Lower leg skin (tissue), 4 donors: ENCODE measurements at places on chromosomes 4 and X.
A peak's percentile ranks its signal among the peaks of the same experiment; 100 is the strongest.

GRCh38 chr4:76435528-76436319 lies 695 bp downstream of the SHROOM3 start:
- DNase-seq, result no peak

- peak; percentile 39 for DNase-seq
Observed at GRCh38 chrX:108312957-108313356, 125.3 kb downstream of the COL4A6 start.

- DNase-seq, result no peak
Observed at GRCh38 chr4:6242271-6243029, 27.2 kb upstream of the WFS1 start.

DNA sequence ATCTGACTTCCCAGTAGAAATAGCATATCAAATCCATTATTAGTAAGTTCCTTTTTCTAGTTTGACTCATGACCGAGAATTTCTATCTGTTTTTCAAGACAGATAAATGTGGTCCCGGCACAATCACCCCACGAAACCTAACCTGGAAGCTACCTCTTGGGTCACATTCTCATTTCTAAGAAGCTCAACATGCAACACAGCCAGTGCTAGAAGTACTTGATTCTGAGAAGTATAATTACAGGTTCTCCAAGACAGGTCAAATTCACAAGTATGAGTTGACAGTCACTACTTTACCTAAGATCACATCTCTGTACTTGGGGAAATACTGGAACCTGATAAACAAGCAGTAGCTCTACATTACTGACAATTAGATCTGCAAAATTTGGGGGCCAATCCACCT lies 54.0 kb upstream of the PLAC1 start:
- no peak for DNase-seq

DNA sequence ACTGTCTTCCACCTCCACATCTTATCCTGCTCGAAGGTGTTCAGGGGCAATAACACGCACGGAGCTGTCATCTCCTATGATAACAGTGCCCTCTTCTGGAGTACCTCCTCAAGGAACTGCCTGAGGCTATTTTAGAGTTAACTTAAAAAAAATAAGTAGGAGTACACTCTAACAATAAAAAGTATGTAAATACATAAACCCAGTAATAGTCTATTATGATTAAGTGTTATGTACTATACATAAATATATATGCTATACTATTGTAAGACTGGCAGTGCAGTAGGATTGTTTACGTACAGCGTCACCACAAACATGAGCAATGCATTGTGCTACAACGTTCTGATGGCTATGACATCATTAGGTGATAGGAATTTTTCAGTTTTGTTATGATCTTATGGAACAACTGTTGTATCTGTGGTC lies 34.5 kb upstream of the TLR2 start:
- no peak for DNase-seq

DNA sequence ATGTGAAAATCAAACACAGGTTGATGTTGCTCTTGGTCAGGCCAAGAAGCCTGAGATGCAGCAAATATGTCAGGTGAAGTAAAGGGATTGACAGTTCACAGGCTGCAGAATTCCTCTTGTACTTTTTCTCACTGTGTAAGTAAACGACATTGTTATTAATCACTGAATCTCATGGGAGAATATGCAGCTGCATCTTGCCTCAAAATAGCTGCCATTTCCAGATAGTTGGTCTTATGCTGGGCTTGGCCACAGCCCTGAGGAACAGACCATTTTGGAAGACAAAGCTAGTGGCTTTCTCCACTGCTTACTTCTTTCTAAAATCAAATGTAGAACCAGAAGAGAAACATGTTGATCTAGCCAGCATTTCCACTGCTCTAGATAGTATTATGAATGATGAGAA lies 403.4 kb upstream of the NR3C2 start:
- no peak for DNase-seq

GRCh38 chr4:48173056-48173991 lies 39.3 kb upstream of the TXK start:
- DNase-seq, result no peak

GRCh38 chrX:34866646-34867045 lies 76.0 kb upstream of the FAM47B start:
- DNase-seq, result no peak

GRCh38 chrX:29231800-29232199 lies 644.6 kb downstream of the IL1RAPL1 start:
- DNase-seq, result no peak

DNA sequence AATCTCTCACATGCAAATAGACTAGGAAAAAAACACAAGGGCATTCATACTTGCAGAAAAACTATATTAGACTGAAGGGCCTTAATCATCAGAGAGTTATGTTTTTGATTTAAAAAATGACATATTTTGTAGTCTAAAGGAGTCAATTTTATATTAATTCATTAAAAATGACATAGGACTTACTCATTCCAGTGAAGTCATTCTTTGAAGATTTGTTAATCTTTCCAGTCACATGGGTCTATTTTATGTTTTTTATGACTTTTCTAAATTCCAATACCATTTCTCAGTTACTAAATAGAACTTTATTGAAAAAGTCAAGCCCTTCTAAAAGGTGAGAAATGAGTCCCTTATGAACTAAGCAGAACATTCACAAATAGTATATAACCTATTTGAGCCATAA lies 743.8 kb upstream of the INTU start:
- no peak for DNase-seq

DNA sequence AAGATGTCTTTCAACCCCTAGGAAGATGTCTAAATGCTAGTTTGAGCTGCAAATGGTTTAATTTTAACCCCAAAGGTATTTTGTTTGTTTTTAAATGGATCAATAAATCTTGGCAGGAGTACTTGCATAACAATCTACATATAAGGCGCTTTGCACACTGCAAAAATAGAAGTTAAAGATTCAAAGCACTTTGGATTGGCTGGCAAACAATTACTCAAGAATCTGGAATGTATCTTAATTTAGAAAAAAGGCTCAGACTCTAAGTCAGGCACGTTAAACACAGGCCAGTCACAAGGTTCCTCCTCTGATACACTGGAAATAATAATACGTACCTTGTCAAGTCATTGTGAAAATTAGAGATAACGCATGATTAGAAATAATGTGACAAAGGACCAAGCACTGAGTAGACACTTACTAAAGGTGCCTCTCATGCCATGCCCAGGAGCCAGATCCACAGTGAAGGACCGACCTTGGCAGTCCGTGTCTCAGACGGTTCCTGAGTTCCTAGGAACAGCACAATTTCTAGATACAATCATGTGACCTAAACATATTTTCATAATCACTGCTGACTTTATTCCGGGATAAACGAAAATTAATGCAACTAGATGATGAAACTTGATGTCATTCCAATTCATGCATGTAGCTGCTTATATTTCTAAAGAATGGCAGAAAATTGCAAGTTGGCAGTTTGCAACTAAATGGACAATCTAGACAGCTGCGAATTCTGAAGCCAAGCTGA lies 49.6 kb downstream of the PROM1 start:
- no peak for DNase-seq

- no peak for DNase-seq
Observed at GRCh38 chrX:4668802-4669536, 955.5 kb upstream of the PRKX start.

- DNase-seq, result no peak
Observed at GRCh38 chrX:24167719-24168472, 18.4 kb downstream of the ZFX start.

DNA sequence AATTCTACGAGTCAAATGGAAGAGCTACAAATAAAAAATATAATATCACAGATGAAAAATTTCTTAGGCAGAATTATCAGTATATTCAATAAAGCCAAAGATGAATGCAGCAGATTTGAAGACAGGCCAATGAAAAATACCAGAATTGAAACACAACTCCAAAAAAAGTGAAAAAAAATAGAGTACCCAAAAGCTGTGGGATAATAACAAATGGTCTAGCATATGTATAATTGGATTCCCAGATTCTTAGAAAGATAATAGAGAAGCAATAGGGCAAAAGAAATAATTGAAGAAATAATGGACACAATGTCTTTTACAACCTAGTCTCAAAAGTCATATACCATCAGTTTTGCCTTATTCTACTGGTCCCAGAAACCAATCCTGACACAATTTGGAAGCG lies 4.4 kb downstream of the ANAPC10 start:
- DNase-seq, result no peak

- DNase-seq, result no peak
Observed at GRCh38 chr4:40321574-40322275, 13.4 kb upstream of the CHRNA9 start.

GRCh38 chrX:63424063-63424462 lies 72.9 kb upstream of the SPIN4 start:
- no peak for DNase-seq

GRCh38 chr4:48223633-48224295 lies 45.9 kb downstream of the TEC start:
- DNase-seq, result no peak

GRCh38 chr4:1200425-1201035 lies 28.1 kb upstream of the SPON2 start:
- peak; percentile 88 for DNase-seq

GRCh38 chrX:15059474-15059873 lies 186.3 kb downstream of the MOSPD2 start:
- DNase-seq, result no peak

DNA sequence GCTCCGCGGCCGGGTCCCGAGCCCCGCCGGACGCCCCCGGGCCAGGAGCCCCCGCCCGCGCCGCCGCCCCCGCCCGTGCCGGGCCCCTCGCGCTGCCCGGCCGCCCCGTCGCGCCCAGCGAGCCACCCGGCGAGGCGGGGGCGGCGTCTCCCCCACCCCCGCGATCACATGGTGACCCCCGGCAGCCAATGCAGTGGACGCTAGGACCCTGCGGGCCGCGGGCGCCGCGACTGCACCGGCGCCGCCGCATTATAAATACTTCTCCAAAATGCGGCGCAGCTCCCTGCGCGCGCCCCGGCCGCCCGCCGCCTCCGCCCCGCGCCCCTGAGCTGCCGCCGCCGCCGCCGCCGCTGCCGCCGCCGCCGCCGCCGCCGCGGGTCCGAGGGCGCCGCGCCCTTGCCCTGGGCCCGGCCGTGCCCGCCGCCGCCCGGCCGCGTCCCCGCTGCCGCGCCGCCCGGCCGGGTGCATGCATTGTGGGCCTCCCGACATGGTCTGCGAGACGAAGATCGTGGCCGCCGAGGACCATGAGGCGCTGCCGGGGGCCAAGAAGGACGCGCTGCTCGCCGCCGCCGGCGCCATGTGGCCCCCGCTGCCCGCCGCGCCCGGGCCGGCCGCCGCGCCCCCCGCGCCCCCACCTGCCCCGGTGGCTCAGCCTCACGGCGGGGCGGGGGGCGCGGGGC lies at the start of gene NAT8L:
Gene NAT8L, plus strand, starts transcription at position 282 of the 680 bp plus-strand sequence. Its CDS starts 185 bp downstream, at position 467.
- no peak for DNase-seq

DNA sequence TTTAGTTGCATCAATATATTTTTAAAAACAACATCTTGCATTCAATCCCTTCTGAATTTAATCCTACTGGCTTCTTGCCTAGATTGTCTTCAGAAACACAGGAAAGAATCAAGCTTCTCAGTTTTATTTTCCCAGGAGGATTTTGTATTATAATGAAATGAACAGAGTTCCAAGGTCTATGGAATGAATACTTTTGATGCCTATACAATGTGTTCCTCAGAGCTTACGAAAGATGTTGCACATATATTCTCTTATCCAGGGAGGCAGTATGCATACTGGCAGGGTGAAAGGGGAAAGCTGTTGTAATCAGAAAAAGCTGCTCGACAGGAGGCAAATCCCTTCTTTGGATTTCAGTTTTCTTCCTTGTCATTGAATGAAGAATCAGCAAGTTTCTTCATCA lies 8.8 kb downstream of the TMPRSS11D start:
- DNase-seq, result no peak

GRCh38 chrX:39453889-39454621 lies 643.7 kb downstream of the BCOR start:
- no peak for DNase-seq

GRCh38 chr4:100977274-100977673 lies 370.1 kb downstream of the PPP3CA start:
- no peak for DNase-seq

DNA sequence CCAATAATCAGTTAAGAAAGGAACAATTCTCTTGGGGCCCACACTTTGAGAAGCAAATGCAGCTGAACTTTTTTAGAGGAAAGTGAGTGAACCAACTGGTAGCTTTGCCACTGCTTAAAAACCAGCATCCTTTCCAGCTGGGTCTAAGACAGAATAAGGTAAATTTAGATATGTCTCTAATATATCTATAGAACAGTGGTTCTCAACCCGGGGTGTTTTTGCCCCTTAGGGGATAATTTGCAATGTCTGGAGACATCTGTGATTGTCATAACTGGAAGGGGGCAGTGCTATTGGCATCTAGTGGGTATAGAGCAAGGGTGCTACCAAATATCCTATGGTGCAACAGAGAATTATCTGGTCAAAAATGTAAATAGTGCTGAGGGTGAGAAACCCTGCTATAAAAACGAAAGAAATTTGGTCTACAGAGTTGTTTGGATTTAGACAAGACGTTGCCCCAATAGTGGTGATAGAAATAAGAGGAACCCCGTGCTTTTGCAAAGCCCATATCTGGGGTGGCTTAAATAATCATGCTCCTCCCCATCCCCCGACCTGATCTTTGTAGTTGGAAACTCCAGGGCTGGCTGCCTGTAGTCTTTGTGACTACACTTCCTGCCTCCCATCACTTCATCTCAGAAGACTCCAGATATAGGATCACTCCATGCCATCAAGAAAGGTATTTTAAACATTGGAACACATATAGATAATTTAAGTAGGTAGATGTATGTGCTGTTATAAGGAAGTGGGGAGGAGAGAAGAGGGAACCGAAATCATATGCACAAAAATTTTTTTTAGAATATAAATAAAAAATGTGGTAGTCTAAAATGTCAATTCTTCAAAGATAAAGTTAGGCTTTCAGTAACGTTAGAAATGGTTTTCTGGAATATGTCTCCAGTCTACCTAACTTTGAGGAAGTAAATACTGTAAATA lies at the start of gene TLR7:
Gene TLR7, plus strand, starts transcription at position 622 of the 927 bp plus-strand sequence. CDS start 507 bp downstream, outside the sequence.
- DNase-seq, result no peak

GRCh38 chrX:78506248-78506647 lies 152.9 kb downstream of the RTL3 start:
- DNase-seq, result no peak

- DNase-seq, result no peak
Observed at GRCh38 chr4:108052558-108053120, 63.0 kb downstream of the HADH start.

GRCh38 chrX:115493015-115493414 lies 68.0 kb upstream of the PLS3 start:
- DNase-seq, result no peak

GRCh38 chr4:98728433-98728832 lies 70.0 kb upstream of the TSPAN5 start:
- no peak for DNase-seq

DNA sequence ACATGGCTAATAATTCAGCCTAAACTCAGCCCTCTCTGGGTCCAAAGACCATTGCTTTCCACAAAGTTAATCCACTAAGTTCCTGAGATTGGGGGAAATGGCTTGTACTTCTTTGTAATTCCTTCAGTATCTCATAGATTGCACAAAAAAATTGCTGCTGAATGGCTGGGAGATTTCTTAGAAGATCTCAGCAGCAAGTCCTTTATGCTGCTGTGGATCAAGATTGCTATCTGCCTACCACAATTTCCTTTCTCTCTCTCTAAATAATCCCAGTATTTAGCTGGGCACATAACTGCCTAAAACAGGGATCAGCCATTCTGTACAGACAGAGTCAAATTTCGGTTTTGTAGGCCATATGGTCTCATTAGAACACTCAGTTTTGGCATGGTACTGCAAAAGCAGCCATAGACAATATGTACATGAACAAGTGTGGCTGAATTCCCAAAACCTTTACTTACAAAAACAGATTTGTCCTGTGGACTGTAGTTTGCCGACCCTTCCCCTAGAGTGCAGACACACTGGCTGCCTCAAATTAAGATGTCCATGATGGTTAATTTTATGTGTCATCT lies 18.5 kb upstream of the HOPX start:
- DNase-seq, result no peak

GRCh38 chr4:100075486-100076270 lies 114.6 kb downstream of the DDIT4L start:
- DNase-seq, result peak; percentile 36

- DNase-seq, result no peak
Observed at GRCh38 chrX:68684291-68684918, 36.9 kb downstream of the STARD8 start.
